Left ventricle myocardium inferior (tissue), 1 donor: ENCODE measurements at places on chromosomes 11 and 22. TPM values are rescaled to one million over a fixed set of nuclear protein-coding genes. Genes with fewer than 3 reads are reported as not detected.

DNA sequence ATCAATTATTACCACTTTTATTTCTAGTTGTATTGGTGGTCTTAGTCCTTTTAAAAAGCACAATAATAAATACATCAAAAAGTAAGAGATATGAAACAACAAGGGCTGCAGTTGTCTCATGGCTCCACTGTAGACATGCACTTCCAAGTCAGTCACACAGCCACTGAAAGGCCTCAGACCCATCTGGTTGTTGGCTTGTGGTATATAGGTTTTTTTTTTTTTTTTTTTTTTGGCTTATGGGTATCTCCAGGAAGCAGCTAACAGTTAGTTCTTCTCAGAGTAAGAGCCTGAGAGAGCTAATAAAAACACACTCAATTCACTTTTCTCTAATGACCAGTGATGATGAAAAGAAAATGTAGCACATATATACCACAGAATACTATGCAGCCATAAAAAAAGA lies 6.0 kb upstream of the OR52E6 start:
- no peak for DNase-seq

DNA sequence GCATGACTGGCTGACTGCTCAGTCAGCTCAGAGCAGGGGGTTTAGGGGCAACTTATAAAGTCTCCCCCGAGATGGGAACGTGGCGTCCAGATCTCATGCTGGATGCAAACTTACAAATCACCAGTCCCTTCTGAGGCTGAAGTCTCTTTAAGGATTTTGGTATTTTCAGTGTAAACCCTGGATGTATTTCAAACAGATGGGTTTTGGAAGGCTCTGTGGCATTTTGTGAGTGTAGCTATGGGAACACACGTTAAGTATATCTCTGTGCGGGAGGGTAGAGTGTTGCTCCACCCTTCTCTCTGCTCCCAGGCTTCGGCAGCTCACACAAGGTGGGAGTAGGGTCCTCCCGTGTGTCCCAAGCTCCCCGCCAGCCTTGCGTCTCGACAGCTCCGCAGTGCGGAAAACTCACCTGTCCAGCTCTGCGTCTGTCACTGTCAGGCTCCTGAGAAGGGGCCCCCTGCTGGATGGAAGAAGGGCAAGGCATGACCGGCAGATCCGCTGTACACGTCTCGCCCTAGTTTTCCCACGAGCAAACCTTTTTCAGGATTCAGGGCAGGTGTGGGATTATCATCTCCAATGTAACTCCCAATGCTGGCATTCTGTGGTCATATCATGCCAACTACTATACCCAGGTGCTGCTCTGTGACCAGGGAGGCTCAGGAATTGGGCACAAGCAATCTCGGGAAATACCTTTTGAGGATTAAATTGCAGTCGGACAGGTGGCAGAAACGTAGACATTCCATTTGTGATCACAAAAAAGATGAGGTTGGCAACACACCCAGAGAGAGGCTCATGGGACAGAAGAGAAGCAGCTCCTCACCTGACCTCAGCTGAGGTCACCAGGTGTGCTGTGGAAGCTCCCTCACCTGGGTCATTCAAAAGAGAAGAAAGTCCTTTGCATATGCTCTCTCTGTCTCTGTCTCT lies 313.9 kb upstream of the B3GAT1 start:
- no peak for DNase-seq

DNA sequence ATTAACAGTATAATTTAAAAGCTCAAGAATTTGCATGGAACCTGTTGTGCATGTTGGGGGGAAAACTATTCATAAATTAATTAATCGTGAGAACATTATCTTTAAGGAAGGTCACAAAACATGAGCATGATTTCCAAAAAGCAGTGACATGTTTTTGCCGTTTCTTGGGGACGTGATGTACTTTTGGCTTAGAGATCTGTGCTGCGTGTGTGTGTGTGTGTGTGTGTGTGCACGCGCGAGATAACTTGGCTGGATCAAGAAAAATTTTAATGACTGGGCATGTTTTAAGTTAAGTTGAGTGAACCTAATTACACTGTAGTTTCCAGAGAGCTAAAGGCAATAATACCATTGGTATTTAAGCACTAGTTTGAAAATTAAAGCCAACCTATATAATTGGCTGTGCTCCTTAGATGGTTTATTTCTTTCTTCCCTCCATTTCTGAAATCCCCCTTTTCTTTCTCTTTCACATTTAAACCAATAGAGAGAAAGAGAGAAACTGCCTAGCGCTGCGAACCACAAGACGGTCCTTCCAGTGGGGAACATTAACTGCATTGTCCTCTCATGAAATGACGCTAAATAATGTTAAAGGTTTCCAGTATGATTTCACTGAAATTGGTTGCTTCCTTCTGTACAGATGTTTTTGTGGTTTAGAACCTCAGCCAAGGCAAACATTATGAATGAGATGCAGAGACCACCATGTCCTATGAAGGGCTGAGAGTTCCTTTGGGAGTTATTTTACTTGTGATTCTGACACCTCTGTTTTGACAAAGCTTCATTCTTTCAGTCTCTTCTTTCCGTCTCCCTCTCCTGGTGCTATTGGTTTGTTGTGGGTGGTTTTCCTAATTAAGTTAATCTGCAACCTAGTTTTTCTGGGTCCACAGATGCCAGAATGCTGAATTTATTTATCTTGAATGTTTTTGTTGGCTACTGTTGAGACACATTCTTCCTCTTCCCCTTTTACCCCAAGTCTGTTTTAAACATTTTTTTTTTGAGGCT lies 51.7 kb downstream of the ZBTB16 start:
- no peak for DNase-seq

DNA sequence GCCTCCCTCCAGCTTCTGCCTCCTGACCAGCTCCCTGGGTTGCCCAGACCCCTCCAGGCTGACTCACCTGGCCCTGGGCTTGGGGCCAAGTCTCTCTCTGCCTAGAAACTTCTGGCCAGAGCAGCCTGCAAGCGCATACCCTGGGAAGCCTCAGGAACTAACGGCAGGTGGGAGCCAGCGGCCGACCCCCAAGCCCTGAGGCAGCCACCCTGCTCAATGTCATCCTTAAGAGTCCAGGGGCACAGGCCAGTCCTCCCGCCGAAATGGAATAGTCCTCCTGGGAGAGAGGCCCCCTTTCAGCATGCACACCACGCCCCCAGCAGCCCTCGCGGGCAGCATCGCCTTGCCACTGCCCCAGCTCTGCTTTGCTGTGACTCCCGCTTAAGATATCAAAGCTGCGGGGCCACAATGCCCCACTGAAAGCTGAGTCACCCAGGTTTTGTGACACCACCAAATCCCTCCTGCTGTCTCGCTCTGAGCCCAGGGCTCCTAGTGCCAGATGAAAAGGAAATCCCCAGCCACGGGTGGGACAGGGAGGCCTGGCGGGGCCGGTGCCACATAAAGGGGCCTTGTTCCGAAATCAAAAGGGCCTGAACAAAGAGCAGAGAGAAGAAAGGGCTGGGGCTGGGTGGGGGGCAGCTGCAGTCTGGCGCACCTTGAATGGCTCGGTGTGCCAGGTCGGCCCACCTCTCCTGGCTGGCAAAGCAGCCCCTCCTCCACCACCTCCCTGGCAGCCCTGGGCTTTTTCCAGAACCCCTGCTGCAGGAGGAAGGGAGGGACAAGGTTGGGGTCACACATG lies 21.4 kb upstream of the FGF3 start:
- DNase-seq, result no peak

DNA sequence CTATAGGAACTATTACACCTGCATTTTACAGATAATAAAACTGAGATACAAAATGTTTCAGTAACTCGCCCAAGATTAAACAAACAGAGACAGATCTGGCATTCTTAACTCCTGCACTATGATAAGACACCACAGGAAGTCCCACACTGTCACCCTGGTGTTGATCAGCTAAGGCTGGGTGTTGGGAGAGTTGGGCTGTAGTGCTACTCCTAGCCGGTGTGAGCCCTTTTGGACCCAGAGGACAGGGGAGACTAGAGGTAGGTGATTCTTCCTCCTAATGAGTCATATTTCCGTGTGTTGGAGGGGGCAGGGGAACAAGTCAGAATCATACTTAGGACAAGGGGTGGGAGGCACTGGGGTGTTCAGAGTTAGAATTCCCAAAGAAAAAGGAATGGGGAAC lies 353.2 kb upstream of the TENM4 start:
- no peak for DNase-seq

DNA sequence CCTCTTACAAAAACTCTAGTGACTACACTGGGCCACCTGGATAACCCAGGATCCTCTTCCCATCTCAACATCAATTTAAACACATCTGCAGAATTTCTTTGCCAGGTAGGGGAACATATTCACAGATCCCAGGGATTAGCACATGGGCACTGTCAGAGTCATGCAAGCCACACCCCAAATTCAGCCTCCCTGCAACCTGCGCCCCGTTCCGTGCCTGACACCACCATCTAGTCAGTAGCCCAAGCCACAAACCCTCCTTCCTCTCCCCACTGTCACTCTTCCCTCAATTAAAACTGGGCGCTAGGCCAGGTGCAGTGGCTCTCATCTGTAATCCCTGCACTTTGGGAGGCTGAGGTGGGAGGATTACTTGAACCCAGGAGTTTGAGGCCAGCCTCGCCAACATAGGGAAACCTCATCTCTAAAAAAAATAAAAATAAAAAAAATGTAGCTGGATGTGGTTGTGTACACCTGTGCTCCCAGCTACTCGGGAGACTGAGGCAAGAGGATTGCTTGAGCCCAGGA lies 6.4 kb downstream of the FADD start:
- no peak for DNase-seq

GRCh38 chr11:22703591-22703990 lies 37.2 kb downstream of the GAS2 start:
- DNase-seq, result no peak

DNA sequence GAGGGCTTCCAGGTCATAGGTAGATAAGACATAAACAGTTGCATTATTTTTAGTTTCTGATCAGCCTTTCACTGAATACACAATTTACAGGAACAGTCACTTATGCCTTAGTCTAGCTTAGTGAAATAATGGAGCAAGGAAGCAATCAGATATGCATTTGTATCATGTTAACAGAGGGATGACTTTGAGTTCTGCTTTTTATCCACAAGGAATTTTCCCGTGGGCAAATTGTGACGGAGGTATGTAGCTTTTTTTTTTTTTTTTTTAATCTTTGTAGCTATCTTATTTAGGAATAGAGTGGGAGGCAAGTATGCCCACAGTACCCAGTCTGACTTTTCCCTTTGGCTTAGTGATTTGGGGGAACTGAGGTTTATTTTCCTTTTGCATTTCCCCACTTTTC lies 3.4 kb upstream of the NLRP10 start:
- no peak for DNase-seq

DNA sequence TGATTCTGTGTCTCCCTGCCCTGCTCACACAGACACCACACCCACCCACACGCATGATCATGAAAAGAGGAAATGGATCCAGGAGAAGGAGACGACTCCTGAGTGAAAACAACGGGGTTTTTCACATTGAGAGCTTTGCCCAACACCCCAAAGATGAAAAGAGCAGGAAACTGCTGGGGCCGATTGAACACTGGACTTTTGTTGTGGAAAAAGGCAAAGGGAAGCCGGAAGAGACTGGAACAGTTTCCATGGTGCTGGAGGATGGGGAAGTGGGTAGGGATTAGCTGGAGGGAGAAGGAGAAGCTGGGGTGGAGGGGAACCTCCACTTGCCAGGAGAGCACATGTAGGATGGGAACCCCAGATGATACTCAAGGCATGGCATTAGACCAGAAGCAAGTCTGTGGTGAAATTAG lies 5.2 kb upstream of the SLC43A3 start:
- DNase-seq, result no peak

- no peak for DNase-seq
These were observed 6.0 kb upstream of the MYO7A start for GRCh38 chr11:77121876-77122575.

DNA sequence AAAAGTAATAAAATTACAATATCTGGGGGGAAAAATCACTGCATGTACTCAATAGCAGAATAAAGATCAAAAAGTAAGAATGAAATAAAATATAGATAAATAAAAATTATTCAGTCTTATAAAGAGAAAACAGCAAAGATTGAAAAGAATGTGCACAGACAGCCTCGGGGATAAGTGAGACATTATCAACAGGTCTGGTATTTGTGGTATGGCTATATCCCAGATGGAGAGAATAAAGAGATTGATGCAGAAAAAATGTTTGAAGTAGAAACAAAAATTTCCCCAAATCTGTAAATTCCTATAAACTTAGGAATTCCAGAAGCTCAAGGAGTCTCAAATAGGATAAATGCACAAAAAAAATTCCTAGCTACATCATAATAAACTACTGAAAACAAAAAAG lies 74.5 kb upstream of the LUZP2 start:
- no peak for DNase-seq

GRCh38 chr11:132981131-132981956 lies 551.0 kb downstream of the OPCML start:
- no peak for DNase-seq

DNA sequence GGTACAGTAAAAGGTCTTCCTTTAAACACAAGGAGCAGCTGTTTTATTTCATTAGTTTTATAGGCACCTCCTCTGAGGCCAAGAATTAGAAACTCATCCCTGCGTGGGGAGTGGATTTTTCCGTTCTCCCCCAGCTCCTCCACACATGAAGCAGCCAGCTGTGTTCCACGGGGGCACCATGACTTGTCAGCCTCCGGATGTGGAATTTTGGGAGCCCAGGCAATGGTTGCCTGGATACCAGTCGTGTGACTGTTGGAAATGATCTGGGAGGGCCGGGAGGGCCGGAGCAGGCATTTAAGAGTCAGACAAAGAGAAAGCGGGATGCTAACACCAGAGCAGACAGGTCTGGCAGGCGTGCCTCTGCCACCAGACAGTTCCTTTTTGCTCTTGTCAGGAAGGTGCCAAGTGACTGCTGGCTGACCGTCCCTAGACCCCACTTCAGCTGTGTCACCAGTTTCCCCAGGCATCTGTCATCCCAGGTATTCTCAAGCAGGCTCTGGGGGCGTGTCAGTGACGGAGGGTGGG lies 15.9 kb upstream of the CDC42EP2 start:
- DNase-seq, result peak; percentile 76

GRCh38 chr11:32184041-32184722 lies 93.3 kb downstream of the RCN1 start:
- DNase-seq, result no peak

- no peak for DNase-seq
These were observed 11.2 kb upstream of the SREBF2 start for GRCh38 chr22:41821471-41822316.

DNA sequence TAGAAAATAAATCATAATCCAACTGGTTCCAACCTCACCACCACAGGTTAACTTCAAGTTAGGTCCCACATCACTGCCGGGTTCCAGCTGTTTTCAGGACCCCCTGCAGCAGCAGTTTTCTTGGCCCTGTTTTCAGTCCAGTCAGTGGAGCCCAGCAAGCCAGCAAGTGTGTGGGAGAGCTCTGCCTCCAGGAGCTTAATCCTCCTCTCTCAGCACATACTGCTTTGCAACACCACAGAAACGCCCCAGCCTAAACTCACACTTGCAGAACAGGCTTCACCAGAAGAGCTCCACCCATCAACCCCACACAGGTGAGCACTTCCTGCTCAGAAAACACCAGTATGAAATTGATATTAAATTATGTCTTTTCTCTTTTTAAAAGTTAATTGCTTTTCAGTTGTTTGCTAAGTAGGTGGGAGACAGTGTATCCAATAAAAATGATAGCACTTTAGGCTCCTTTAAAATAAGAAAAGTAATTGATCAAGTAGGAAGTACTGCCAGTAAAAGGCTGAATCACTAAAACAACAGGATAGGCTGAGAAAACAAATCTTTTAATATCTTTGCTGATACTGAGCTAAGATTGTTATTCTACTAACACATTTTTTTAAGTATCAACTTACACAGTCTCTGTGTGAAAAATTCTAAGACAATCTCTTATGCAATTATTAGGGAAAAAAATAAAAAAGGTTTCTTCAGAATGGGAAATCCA lies 81.5 kb upstream of the TP53AIP1 start:
- no peak for DNase-seq

MS4A1 gene
- not detected for total RNA-seq

CLCF1 gene
- 0.82 TPM for total RNA-seq

KCNQ1OT1 gene
- 0.33 TPM for total RNA-seq

SMIM35 gene
- total RNA-seq, result not detected

KCNJ4 gene
- 45.7 TPM for total RNA-seq

SUSD2 gene
- 3.2 TPM for total RNA-seq

ATL3 gene
- 13.4 TPM for total RNA-seq
